Vagina (tissue), 2 donors: ENCODE measurements at places on chromosomes 6 and 20.

DNA sequence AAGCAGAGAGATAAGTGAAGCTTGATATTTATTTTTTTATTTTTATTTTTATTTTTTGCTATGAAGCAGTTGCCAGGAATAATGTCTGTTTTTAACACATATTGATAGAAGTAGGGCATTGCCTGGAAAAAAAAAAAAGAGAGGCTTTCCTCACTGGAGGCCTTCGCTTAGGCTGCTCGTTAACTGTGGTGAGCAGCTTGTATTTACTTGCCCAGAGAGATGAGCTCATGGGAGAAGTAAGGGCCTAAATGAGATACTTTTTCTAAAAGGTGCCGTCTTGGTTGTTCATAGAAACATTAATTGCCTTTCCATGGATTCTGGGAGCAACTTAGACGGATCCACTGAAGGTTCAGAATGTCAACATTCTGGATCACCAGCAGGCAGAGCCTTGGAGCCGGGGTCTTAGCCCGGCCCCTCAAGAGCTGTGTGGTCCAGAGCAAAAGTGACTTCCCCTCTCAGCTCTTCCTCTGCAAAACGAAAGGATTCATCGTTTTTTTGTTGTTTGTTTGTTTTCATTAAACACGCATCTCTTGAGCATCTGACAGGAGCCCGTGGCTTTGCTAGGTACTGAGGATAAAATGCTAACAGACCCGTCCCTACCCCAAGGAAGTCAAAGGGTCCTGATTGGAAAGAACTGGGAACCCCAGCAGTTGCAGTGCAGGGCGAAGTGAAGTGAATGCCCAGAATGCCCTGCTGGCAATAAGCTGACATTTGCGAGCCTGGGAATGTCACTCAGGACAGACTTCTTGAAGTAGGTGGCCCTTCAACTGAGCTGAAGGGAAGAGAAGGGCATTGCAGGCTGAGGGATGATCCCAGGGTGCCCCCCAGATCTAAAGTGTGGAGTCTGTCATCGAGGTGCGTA lies 138.5 kb downstream of the ZDHHC14 start:
- DNase-seq = no peak

DNA sequence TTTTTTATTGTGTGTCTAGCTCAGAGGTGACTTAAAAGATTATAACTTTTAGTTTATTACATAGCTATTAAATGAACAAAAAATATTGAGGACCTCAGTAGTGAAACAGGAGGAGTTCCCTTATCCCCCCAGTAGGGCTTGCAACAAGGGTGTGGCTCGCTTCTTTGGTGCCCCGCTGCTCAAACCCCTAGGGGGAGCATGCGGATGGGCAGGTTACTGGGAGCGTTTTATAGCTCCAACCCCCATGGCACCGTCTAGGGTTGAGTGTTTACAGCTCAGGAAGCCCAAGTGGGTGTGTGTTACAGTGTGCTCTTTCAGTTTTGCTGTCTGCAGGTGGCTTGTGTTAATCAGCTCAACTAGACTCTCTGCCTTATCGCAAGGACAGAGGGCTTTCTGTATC lies 1513.7 kb downstream of the GRIK2 start:
- DNase-seq = no peak

GRCh38 chr6:150510576-150510975 lies 89.1 kb upstream of the PLEKHG1 start:
- no peak for DNase-seq

- DNase-seq = no peak
These were observed 156.0 kb downstream of the ADGRG6 start for GRCh38 chr6:142457638-142458406.

DNA sequence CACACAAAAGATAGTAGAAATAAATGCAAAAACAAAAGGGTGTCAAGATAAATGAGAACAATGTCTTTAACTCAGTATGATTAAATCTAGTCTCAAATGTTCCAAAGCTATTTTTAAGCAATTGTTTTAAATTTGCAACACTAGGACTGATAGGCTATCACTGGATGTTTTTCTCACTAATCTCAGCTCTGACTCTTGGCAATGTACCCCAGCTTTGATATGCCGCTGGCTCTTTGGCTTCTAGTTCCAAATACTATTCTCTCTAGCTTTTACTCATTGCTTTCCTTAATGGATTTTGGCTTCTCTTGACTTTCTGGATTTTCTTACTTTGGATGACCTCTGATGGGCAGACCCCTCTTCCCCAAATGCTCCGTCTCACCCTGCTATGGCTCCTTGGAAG lies 116.0 kb upstream of the SLC35B3 start:
- no peak for DNase-seq

DNA sequence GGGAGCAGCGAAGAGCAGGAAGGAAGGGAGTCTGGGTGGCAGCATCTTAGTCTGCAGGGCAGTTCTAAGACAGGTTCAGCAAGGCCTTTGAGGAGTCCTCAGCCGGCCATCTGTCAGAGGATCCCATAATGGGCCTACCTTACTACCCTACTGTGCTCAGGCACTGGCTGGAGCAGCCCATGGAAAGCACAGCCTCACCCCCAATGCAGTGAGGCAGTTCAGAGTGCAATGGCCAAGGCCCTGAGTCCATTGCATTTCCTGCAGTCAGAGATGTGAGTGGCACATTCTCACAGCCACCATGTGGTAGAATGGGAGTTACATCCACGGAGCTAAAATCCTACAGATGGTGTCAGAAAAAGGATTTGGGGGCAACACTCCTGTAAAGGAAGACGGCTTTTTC lies 19.4 kb upstream of the OVOL2 start:
- DNase-seq = no peak

DNA sequence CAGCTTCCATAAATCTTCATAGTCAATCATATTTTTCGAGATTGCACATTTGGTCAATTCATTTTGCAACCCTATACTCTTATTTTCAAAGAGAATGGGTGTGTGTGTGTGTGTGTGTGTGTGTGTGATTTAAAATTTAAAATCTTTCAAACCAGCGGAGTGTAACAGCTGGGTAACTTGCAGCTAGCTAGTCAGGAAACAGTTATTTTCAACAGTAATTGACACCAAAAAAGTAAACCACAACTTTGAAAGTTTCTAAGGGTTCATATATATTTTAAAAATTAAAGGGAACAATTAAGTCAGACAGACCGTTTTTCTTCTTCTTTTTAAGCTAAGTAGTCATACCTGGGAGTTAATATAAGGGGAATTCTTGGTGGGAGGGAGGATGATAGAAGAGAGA lies 57.0 kb downstream of the PRR18 start:
- no peak for DNase-seq

DNA sequence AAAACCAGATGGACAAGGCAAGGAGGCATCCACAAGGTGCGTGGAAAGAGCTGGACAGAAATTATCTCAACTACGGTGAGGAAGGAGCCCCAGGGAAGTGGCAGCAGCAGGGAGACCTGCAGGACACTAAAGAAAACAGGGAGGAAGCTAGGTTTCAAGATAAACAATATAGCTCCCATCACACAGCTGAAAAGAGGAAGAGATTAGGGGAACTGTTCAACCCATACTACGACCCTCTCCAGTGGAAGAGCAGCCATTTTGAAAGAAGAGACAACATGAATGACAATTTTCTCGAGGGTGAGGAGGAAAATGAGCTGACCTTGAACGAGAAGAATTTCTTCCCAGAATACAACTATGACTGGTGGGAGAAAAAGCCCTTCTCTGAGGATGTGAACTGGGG lies 26.8 kb downstream of the TRMT6 start:
- no peak for DNase-seq

GRCh38 chr6:125995972-125996580 lies 9.7 kb downstream of the TRMT11 start:
- DNase-seq = no peak

- DNase-seq = no peak
These were observed 524.6 kb upstream of the JARID2 start for GRCh38 chr6:14721103-14721758.

- DNase-seq = no peak
These were observed 151.1 kb downstream of the TTLL2 start for GRCh38 chr6:167475947-167476346.

GRCh38 chr20:60304026-60304590 lies 345.9 kb downstream of the CDH26 start:
- no peak for DNase-seq

DNA sequence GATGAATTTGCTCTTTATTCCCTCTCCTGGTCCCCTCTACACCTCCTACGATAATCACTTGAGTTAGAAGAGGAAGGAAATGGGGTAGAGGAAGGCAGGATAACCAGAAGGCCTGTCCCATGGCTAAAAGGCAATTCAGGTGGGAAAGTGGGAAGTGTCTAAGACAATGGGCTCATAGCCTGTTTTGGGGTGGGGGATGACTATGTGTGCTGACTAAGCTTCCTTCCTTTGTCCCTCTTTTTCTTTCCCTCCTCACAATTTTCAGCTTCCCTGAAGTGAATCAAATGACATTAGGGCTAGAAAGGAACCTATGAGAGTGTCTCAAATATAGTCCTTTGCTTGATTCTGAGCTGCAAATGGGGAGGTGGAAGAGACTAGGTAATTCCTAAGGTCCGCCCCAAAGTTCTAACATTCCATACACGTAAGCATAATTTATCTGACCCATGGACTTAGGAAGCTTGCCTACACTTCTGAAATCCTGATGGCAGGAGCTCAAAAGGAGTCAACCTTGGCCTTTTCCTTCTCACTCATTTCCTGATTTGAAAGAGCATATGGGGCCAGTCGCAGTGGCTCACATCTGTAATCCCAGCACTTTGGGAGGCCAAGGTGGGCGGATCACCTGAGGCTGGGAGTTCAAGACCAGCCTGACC lies 24.3 kb downstream of the EDEM2 start:
- no peak for DNase-seq

GRCh38 chr20:33030076-33030475 lies 1.4 kb upstream of the BPIFB6 start:
- DNase-seq = no peak

GRCh38 chr6:52788478-52788877 lies 15.1 kb downstream of the GSTA1 start:
- no peak for DNase-seq

- no peak for DNase-seq
These were observed 37.2 kb upstream of the BAG2 start for GRCh38 chr6:57134954-57135353.
